ENCODE measurements at places on chromosomes 16 and 17.
A peak's percentile ranks its signal among the peaks of the same experiment; 100 is the strongest.

GRCh38 chr17:55794725-55795482 is 44.1 kb downstream of the PCTP start:
- no peak for DNase-seq

DNA sequence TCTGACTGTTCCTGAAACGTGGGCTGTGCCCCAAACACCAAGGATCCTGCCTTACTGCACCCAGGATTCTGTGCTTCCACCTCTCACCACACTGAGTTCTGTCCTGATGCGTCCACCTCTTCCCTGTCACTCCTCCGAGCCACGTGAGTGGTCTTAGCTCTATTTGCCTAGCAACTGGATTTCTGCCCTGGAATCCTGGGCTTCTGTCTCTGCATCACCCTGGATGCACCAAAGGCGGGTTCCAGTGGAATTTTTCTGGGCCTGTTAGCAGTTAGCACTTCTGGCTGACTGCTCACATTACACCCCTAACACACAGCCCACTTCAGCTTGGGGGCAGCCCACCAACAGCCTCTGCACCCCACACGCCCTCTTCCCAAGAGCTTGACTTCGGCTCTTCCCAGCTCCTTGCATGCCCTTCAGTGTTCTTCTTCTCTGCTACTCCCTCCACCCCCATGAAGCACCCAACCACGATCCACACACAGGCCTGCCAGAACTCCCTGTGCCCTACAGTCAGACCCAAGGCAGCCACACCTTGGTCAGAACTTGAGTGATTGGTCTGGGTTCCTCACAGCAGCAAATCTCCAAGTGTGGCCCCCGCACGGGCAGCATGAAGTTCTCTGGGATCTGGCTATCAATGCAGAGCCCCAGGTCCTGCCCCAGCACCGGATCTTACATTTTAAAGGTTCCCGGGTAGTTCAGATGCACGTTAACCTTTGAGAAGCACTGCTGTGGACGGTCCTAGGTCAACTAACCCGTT is 129.8 kb upstream of the RCVRN start:
- DNase-seq, result no peak

DNA sequence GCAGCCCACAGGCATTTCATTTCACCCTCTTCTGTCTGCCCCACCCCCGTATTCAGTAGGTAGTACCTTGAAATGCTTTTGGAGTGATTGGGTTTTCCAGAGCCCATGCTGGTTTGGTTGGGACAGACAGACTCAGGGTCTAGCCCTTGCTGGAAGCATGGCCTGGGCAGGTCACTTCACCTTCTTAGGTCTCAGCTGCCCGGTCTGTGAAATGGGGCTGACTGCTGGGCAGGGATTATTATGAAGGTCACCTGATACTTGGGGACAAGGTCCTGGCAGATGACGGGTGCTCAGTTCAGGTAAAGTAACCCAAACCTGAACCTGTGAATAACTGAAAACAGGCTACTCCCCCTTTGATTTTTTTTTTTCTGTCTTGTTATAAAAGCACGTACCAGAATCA is 116.0 kb downstream of the CLEC16A start:
- DNase-seq, result no peak

DNA sequence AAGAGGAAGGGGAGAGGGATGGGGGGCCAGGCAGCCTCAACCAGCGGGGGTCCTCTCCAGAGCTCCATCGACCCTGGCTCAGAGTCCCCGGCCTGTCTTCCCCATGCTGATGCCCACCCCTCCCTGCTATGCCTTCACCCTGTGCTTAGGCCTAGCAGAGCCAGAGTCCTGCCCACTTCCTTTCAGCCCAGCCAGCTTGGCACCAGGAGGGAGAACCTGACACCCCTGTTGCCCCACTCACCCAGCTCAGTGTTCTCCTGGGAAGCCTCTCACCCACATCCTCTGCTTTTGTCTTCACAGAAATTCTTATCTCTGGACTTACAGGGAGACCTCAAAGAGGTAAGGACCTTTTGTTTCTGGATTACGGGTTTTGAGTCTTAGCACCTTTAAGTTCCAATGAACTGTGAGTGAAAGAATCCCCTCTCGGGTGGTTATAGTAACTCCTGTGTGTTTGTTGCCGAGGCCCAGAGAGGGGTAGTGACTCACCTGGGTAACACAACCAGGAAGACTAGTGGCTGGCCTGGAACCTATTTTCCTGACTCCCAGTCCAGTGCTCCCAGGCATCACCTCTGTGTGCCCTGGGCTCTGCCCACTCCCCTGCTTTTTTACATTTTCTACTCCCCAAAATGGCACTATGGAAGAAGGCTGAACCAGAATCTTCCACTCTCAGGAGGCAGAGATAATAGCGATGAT is 53.3 kb downstream of the CES1 start:
- no peak for DNase-seq

GRCh38 chr16:31301708-31302400 is 42.1 kb downstream of the ITGAM start:
- DNase-seq, result no peak

GRCh38 chr17:7685533-7686221 is 1.6 kb downstream of the TP53 start:
- peak; percentile 70 for DNase-seq

DNA sequence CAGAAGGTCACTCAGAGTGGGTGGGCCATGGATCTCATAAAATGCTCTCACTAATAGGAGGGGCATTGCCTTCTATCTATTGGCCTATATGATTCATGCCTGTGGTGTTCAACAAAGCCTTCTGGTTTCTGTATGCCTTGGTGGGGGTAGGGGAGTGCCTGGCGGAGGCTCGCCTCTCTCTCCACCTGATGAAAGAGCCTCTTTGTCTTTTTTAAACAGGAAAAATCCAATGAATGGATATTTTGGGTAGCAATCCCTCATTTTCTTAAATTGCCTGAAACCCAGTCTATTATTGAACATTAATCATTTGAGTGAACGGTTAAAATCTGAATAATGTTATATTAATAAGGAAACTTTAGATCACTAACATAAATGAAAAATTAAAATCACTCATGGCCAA is 90.6 kb downstream of the TOX3 start:
- DNase-seq, result no peak

GRCh38 chr17:77385750-77386501 is 245.2 kb downstream of the SEC14L1 start:
- no peak for DNase-seq

DNA sequence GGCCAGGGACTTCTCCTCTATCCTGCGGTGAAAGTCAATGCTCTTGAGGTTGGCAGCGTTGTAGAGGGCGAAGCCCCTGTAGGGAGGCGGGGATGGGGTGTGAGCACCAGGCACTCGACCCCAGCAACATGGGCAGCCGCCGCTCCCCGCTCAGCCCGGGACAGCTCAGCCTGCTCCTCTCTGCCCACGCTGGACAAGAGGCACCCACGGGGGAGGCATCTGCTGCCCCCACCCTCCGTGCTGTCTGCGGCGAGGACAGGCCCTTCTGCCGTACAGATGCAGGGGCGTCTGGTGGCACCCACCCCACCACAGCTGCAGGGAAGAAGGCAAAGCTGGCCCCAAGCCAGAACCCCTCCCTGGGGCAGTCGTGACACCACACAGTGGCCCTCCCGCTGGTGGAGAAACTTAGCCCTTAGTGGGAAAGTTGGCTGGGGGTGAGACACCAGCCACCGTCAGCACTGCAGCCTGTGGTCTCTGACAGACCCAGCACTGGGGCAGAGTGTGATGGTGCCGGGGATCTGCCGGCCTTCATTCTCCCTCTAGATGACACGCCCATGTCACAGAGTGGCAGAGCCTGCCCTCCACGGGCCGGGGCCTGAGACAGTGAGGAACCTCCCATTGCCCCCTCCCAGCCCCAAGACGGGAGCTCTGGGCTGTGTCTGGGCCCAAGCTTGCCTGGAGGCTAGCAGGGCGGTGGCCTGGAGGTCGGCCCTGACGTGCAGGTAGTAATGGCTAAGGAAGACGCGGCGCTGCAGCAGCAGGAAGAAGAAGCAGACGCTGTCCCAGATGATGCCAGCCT is 19.5 kb downstream of the CTU2 start:
- no peak for DNase-seq

GRCh38 chr17:81057079-81057730 is 22.3 kb downstream of the BAIAP2 start:
- no peak for DNase-seq

Measured in HFF-Myc (cell line).